ENCODE measurements at places on chromosomes 11 and 22.
A peak's percentile ranks its signal among the peaks of the same experiment; 100 is the strongest.

DNA sequence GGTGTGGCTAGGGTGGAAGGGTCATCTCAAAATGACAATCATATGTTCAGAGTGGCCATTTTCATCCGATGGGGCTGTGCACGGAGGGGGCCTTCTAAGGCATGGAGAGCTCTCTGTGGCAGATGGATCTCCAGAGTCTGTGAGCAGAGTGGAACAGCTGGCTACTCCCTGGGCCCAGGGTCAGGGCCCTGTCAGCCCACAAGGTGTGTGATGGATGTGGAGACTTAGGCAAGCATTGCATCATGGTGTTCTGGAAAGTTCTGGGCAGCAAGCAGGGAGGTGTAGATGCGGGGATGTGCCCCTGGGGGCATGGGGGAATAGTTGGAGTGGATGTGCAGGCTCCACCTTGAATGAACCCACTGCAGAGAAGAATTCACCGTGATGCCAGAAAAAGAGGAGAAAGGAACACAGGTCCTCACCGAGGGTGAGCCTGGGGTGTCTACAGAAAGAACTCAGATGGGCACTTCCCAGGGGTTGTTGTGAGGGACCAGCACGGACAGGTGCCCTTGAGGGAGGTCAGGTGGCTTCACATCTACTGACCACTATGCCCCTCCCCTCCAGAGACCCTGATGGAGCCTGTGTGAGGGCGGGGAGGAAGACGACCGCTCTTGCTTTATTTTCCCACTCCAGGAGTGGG is 51.1 kb downstream of the CHRDL2 start:
- DNase-seq, result no peak

GRCh38 chr11:118804094-118804493 is 13.1 kb upstream of the DDX6 start:
- no peak for DNase-seq

GRCh38 chr22:22058633-22059290 is 76.2 kb upstream of the TOP3B start:
- no peak for DNase-seq

DNA sequence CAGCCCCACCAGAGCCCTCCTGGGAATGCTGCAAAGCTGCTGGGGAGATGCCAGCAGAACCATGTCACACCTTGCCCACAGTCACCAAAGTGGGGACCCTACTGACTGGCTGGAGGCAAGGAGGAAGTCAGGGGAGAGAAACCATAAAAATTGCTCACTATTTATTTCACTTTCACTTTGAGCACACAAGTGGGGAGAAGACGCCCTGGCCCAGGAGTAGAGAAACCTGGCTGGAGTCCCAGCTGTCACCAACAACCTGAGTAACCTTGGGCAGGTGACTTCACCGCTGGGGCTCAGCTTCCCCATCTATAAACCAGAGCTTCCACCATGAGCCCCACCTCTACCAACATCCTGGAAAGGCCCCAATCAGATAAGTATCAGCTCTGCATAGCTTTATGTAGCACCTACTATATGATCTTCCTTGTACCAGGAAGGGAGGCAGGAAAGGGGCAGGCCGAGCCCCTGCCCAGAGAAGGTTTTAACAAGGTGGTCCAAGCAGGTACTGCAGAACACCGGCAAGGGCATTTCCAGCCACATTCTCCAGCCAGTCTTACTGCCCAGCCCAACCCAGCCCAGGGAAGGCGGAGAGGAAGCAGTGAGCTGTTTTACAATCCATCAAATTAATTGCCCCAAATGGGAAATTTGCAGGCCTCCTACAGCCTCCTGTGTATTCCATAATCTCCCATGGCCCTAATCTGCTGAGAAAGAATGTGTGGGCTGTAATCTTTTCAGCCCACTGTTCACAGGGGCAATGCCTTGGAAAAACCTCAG is 27.6 kb downstream of the PLEKHA7 start:
- DNase-seq, result peak; percentile 74

DNA sequence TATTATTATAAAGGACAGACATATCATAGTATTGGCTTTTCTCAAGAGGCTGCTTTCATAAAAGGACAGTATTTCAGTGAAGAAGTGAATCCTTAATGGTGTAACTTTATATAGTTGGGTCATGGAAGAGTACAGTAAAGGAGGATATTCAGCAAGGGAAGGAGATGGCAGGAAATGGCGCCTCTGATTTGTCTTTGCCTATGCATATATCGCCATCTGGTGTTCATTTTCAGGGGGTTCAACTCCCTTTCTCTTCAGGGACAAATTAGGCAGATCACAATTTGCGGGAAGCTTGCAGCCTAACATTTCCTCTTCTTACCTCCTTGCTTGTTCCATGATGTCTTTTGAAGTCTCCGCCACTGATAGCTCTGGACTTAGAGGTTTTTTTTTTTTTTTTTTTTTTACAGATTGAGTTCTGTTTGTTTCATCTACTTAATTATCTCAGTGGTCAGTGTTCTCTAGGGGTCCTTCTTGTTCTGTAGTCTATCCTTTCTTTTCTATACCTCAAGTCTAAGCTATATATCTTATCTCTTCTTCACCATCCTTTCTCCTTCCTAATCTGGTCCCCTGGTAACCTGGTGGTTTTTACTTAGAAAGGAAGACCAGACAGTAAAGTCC is 21.8 kb upstream of the RRM1 start:
- peak; percentile 84 for DNase-seq

DNA sequence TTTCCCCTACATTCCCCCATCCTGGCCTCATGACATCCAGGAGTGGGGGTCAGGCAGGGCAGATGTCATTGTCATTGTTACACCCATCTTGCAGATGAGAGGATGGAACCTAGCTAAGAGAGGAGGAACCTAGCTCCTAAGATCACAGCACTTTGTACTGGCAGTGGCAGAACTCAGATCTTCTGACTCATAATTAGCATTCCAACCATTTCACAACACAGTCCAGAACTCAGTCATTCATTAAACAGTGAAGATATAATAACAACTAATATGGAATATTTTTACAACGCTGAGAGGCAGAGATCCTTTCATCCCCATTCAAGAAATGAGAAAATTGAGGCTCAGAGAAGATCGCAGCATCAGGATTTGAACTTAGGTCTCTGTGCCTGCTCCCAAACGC is 127.8 kb downstream of the CHST1 start:
- DNase-seq, result no peak

- DNase-seq, result peak; percentile 65
Measured at GRCh38 chr22:28925916-28926315, 42.5 kb downstream of the ZNRF3 start.

GRCh38 chr22:32579529-32580220 is 105.1 kb downstream of the FBXO7 start:
- no peak for DNase-seq

GRCh38 chr22:40654522-40655167 is 18.1 kb upstream of the MRTFA start:
- peak; percentile 72 for DNase-seq

- no peak for DNase-seq
Measured at GRCh38 chr11:60954421-60954820, 2.4 kb upstream of the SLC15A3 start.

DNA sequence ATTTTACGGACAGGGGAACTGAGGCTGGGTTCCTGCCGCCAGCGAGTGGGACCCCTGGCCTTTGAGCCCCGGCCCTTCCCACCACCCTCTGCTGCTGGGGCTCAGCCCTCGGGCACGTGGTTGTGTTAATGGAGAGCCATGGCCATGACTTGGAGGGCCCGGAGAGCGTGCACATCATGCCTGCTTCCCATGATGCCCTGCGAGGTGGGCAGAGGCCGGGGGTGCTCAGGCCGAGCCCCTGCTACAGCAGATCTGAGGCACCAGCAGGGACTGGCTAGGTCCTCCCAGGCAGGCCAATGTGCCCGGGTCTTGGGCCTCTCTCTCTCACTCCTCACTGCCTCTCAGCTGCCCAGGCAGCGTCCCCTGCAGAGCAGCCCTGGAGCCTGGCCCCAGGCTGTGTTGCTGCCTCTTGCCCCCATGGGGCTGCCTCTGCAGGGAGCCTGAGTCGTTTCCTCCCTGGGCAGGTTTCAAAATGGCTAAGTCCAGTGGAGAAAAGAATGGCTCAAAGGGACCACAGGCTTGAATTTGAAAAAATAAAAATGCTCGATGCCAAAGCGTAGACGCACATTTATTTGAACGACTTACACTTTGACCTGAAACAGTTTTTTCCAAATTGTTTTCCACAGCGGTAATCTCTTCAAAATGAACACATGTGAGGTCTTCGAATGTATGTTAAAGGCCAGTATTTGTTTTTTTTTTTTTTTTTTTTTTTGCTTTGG is 72.6 kb upstream of the CLDN5 start:
- DNase-seq, result peak; percentile 60

DNA sequence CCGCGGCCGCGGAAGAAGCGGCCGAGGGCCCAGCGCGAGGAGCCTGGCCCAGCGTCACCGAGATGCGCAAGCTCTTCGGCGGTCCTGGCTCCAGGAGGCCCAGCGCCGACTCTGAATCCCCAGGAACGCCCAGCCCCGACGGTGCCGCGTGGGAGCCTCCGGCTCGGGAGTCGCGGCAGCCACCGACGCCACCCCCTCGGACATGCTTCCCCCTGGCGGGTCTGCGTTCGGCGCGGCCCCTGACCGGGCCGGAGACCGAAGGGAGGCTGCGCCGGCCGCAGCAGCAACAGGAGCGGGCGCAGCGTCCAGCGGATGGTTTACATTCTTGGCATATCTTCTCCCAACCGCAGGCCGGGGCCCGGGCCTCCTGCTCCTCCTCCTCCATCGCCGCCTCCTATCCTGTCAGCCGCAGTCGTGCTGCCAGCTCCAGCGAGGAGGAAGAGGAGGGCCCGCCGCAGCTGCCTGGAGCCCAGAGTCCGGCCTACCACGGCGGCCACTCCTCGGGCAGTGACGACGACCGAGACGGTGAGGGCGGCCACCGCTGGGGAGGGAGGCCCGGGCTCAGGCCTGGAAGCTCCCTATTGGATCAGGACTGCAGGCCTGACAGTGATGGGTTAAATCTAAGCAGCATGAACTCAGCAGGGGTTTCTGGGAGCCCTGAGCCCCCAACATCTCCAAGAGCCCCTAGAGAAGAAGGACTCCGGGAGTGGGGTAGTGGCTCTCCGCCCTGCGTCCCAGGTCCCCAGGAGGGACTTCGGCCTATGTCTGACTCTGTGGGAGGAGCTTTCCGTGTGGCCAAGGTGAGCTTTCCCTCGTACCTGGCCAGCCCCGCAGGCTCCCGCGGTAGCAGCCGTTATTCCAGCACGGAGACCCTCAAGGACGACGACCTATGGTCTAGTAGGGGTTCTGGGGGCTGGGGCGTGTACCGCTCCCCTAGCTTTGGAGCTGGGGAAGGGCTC is 1.2 kb downstream of the ARHGEF17 start:
- no peak for DNase-seq

DNA sequence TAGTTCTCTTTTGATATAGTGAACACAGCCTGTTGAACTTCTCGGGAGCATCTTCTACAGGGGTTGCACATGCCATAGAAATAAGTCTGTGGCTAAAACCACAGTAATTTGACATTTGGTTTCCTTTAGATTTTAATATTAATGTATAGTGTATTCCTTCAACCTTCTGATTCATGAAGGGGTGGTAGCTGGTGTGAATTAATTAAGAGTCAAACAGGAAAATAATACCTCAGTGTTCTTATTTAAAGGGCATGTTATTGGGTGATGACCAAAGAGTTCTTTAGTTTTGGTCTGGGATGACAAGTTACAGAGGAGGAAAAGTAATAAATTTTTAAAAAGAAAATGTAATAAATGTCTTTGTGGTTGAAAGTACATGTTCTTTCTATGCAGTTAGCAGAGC is 86.8 kb downstream of the PDHX start:
- no peak for DNase-seq

DNA sequence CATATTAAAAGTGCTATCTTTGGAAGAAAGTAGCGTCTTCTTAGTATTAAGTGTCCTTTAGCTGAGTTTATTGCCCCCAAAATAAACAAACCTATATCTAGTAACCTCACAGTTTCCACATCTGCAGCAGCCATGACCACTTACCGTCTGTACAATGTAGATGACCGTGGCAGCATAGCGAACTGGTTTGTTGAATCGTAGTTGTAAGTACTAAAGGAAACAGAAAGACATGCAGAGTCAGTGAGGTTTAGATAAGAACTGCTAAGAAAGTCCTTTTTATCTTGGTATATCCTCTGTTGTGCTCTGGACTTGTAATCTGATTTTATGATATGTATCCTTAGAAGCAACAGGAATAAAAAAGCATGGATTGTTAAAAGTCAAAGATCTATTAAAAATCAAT is 9.4 kb downstream of the SLC5A12 start:
- no peak for DNase-seq

DNA sequence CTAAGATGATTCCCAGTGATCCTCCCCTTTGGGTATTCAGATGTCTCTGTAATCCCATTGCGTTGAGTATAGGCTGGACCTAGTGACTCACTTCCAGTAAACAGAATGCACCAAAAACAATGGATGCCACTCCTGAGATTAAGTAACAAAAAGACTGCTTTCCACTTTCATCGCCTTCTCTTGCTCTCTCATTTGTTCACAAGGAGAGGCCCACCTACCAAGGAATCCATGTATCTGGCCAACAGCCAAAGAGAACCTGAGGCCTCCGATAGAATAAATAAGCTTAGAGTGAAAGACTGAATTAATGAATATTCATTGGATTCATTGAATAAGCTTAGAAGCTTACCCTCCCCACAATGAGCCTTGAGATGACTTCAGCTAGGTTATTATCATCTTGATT is 454.6 kb downstream of the KCNA4 start:
- DNase-seq, result no peak

DNA sequence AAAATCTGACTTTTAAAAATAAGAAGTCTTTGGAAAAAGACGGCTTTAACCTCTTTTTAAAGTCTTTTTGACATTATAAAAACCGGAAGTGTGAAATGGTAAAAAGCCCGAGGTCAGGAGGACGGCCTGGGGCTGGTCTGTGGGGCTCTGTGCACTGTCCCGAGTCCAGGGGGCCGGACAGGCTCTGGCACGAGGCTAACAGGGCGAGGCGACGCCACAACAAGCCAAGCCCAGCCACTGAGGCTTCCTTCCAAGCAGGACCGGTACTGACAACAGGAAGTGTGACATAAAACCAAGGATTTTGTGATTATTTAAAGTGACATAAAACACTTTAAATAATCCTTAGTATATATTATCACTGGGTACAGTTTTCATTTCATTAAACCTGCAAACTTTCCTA is 39.2 kb downstream of the BRD1 start:
- DNase-seq, result no peak

DNA sequence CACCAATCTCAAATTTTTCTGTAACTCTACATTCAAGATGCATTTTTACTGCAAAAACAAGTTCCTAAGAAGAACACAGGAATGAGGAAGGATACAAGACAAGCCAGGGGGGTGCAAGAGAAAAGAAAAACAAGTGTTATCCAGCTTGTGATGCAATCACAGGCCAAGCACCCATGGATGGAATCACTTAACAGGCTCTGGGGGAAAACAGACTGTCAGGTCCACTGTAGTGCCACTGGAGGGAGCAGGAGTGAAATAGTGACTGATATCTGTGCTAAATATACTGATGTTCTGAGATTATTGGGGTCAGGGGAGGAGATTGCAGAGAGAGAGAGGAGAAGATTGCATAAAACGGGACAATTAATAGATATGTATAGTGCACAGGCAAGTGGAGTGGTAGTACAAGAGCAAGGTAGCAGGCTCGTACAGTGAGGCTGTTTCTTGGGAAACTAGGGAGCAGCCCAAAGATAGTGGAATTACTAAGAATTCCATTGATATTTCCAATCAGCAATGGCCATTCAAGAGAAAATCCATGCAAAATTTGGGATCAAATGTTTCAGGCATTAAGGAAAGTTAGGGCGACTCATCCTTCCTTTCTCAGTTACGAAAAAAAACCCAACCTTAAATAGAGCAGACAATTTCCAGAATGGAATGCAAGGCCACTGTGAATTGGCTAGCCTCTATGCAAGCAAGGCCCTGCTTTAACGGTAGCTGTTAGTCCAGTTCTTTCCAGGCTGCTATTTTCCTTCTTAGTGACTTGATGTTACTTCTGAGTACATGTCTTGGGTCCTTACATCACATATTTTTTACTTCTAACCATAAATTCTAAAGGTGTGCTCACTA is 52.2 kb upstream of the CEP126 start:
- DNase-seq, result no peak

GRCh38 chr11:6248248-6248647 is 9.4 kb downstream of the CNGA4 start:
- DNase-seq, result no peak

All from NCI-H69 (cell line).